ENCODE measurements at places on chromosomes 4 and X.

- no peak for DNase-seq
Observed at GRCh38 chr4:88033309-88033708, 25.9 kb downstream of the PKD2 start.

DNA sequence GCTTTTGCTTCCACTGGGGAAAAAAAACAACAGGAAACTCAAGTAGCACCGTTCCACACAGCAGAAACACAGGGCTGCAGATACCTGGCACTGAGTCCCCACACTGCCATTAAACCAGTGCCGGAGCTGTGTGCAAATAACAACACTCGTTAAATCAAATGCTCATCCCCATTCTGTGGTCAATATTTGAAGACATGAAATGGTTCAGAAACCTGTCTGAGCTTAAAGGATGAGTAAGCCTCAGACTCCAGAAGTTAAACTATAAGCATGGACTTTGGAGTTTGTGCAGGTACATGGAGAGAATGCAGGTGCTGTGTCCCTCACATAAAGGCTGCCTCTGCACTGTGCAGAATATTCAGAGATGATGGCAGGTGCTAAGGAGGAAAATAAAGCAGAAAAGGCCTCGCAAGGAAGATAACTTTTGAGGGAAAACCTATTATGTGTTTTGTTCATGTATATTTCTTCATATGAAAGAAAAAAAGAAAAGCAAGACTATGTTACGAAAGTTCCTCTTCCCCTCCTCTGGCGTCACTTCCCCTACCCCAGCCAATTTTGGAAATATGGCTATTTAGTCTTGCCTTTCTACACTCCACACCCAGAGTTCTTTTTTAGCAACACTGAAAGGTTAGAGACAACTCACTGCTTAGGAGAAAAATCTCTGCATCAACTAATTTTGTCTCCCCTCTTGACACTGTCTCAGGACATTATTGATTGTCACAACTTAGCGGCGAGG, 4.6 kb downstream of the MPP1 start:
- no peak for DNase-seq

- no peak for DNase-seq
Observed at GRCh38 chr4:52376132-52376704, 282.9 kb downstream of the USP46 start.

DNA sequence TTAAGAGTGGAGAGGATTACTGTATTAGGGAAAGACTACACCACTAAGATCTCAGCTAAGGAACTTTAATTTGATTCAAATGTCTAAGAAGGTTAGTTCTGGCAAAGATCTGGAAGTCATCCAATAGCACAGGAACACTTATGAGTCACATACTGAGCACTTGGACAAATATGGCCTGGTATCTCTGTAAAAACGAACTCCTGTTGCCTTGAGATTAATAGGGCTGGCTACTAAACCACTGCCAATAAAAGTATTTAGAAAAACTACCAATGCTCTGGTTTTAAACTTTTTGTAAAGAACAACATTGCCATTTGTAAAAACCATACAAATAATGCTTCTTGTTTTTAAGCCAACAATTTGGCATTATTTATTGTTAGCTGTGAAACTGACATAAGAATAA, 70.5 kb downstream of the SEC24D start:
- DNase-seq: no peak

- peak; percentile 2 for DNase-seq
Observed at GRCh38 chrX:38166478-38167083, 54.1 kb downstream of the SRPX start.

DNA sequence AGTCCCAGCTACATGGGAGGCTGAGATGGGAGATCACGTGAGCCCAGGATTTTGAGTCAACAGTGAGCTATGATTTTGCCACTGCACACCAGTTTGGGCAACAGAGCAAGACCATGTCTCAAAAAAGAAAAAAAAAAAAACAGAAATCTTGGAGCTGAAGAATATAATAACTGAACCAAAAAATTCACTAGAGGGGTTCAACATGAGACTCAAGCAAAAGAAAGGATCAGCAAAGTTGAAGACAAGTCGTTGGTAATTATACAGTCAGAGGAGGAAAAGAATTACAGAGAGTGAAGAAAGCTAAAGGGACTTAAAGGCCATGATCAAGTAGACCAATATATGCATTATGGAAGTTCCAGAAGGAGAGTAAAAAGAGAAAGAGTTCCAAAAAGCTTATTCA, 26.9 kb downstream of the SHROOM4 start:
- no peak for DNase-seq

DNA sequence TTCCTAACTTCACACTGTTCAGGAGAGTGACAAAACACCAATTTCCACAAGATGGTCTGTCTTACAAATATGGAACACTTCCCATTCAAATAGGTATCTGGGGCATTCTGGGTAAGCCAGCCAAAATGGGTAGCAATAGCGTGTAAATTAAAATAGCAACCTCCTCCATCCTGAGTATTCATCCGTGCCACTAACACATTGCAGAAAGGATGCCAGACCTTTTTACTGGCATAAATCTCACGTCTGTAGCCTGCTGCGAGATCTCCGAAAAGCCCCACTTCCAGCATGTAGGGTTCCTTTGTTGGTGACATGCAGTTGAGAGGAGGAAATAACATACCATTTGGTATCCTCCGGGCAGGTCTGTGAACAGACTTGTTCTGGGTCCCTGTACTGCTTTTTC, 52.7 kb upstream of the RAI2 start:
- DNase-seq: no peak

- no peak for DNase-seq
Observed at GRCh38 chrX:63428348-63428747, 77.2 kb upstream of the SPIN4 start.

DNA sequence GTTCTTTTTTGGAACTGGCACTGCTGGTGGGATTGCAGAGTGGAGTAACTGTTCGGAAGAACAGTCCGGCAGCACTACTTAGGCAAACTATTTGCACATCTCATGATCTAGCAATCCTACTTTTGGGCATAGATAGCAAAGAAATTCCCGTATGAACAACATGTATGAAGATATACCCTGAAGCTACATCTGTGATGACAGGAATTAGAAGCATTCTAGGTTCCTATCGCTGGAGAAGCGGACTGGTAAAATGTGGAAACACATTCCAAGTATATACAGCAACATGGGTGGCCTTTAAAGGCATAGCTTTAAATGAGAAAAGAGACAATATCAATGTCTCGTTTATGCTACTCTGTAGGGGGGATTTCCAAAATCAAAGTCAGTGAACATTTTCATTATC, 3.1 kb downstream of the DCAF16 start:
- no peak for DNase-seq

DNA sequence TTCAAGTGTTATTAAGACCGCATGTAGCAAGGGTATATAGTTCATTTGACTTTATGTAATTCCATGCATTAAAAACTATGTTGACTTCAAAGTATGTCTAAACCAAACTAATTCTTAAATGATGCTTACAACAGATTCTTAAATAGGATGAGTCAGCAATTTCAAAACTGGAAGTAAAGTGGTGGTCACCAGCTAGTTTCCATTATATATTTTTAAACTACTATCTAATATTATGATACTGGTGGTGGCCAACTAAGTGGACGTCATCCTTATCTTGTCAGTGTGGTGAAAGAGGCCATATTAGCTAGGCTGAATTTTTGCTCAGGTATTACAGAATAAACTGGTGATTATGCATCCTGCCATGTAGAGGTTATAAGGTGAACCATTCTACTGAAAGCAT, 1.2 kb downstream of the IL15 start:
- DNase-seq: no peak

- no peak for DNase-seq
Observed at GRCh38 chr4:16857425-16857824, 41.0 kb downstream of the LDB2 start.

DNA sequence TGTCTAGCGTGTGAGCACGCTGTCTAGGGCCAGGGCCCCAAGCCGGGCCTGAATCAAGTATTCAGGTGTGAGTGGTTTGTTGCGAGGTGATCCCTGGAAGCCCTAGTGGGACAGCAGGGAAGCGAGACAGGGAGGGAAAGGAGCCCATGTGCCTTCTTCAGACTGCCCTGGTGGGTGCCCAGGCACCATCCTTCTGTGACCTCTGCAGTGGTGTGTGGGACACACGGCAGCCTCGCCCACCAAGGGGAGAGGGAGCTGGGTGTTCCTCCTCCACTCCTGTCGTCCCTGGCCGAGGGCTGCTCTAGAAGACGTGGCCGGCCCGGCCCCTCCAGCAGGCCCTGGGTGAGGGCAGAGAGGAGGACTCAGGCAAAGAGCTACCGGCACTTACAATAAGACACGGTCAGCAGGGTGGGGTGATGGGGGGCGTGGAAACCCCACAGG, 47.4 kb downstream of the HTRA3 start:
- DNase-seq: no peak

DNA sequence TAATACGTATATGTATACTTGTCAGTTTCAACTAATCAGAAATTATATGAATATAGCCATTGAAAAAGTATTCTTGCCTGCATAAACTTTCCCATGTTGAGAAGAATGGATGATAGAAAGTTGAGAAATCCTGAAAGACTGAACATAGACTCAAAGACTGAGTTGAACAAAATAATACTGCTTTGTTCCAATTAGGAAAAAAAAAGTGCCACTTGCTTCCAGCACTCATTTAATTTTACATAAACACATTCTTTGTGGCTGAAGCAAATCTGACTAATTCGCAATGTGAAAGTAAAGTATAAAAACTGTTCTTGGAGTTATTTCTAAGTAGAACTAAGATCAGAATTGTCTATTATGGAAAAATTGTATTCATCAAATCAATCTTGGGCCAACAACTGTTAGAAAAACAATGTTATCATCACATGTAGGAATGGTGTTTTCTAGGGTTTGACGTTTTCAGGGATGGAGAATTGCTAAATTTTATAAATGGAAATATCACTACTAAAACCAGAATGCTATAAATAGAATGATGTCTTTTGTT, 2334.6 kb downstream of the PCDH7 start:
- no peak for DNase-seq

DNA sequence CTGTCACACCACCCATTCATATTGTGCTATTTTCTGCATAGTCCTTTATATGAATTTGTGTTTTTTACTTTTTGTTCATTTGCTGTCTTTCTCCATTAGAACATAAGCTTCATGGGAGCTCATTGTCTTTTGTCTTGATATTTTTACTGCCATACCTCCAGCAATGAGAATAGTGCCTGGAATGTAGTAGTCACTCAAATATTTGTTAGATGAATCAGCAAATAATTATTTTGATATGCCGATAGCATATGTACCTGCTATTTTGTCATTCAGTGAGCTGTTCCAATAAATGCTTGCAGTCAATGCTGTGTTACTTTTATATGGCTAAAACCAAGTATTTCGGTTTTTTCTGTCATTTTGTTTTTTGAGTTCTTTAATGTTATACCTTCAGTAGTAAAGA, 43.5 kb upstream of the SLC25A31 start:
- DNase-seq: no peak

DNA sequence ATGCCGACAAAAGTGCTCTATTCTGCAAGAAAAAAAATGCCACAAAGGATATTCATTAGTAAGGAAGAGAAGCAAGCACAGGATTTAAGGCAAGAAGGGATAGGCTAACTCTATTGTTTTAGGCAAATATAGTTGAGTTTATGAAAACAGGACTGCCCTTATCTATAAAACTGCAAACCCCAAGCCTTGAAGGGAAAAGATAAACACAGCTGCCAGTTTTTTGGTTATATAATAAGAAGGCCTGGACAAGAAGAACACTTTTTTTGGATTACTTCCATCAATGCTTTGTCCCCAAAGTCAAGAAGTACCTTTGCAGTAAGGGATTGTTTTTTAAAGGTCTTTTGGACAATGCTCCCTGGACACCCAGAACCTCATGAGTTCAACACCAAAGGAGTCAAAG, 45.4 kb upstream of the WWC2 start:
- no peak for DNase-seq

DNA sequence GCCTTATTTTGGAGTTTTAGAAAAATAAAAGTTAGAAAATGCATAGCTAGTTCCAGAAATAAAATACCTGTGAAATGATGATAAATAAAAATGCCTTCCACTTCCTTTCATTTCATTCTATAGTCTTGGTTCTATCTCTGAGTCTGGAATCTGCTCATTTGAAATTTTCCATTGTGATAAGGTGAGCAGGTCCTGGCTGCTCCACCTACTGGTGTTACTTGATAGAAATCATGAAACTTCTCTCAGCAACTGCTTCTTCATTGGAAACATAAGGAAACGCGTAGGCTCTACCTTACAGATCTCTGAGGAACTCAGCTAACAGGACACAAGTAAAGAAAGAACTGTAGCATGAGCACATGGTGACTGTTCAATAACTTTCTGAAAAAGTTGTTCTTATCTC, 141.8 kb downstream of the DCHS2 start:
- DNase-seq: no peak

DNA sequence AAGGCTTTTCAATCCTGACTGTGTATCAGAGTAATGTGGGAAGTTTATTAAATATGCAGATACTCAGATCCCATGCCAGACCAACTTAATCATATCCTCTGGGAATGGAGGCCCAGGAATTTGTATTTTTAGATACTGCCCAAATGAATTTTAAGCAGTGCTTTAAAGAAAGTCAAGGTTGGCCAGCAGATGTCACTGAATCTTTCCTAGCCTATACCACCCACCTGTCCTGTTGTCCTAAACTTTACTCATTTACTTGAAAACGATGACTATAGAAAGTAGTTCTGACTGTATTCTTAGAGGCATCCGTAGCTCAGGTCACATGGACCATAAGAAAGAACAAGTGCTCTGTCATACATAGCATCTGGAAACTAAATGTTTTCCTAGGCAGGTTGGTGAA, 79.9 kb downstream of the AMOT start:
- no peak for DNase-seq

DNA sequence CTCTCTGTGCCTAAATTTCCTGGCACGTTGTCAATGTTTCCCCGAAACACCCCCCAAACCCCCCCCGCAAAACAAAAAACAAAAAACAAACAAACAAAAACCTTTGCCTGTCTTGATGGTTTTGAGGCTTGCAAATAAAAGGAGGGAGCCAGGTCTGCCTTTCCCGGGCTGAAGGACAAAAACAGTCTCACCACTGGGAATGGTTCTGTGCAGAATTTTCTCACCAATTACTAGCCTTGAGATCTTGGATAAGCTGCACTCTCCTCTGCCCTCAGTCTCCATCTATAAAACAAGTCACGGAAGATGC, 15.5 kb downstream of the NKX3-2 start:
- no peak for DNase-seq

GRCh38 chrX:31708116-31708515, 636.3 kb upstream of the FTHL17 start:
- no peak for DNase-seq

- no peak for DNase-seq
Observed at GRCh38 chr4:2368746-2369437, 49.6 kb downstream of the ZFYVE28 start.

DNA sequence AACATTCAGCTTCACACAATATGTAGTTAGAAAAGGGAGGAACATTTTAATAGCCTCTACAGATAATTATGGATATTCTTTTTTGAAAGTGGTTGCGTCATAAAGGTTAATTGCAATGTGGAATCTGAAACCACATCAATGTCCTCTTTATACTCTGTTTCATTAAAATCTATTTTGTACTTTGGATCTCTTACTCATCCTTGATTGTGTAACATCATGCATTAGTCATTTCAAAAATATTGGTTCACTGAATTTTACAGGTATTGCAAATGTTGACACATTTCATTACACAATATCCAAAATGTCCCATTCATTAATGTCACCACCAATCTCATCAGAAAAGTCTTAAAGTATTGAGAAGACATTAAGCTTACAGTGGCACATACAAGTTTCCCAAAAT, 62.7 kb upstream of the USP9X start:
- no peak for DNase-seq
